IMR-90 (cell line): ENCODE measurements at places on chromosomes 2 and 18. TPM values are rescaled to one million over a fixed set of nuclear protein-coding genes. Genes with fewer than 3 reads are reported as not detected.

Gene GRHL1
- total RNA-seq, result 0.18 and 0.56 TPM in 2 replicates

Gene METTL4
- 5.4 and 6.7 TPM in 2 replicates for total RNA-seq

Gene MARCO
- total RNA-seq, result not detected in 2 replicates

Gene IMPACT
- total RNA-seq, result 11.8 and 26.4 TPM in 2 replicates

Gene GGCX
- total RNA-seq, result 31.9 and 35.0 TPM in 2 replicates

Gene MYO3B
- not detected in 2 replicates for total RNA-seq

Gene OBSL1
- total RNA-seq, result 21.4 and 21.5 TPM in 2 replicates

GRCh38 chr2:205852457-205852856, 170.2 kb downstream of the NRP2 start:
- DNase-seq, result no peak

DNA sequence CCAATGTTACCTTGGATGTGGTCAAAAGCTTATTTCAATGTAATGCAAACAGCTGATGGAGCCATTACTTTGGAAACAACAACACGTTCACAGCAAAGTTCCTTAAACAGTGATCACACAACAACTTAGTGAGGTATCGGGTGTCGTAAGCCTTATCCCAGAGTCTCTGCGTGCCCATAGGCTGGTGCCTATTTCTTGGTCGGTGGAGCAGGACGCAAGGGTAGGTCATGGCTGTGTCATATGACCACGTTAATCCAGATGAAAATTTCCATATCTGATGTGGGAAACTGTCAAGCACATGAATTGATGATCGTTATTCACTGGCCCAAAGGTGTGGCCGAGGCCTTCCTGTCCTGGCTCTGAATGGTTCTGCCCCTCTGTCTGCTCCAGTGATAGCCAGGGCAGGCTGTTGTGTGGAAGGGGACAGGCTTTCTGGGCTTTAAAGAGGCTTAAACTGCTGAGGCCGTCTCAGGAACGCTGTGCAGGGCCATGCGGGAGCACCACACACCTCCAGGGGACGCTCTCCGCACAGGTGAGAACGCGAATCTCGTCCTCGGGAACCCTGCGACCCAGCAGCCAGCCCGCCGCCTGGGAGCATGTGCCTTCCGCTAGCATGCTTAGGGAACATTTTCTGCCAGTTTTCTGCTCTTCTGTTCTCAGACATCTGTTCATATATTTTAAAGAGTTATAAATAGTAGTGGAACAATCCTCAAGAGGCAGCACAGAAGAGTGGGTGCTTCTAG, 90.6 kb downstream of the KCTD1 start:
- DNase-seq, result no peak

DNA sequence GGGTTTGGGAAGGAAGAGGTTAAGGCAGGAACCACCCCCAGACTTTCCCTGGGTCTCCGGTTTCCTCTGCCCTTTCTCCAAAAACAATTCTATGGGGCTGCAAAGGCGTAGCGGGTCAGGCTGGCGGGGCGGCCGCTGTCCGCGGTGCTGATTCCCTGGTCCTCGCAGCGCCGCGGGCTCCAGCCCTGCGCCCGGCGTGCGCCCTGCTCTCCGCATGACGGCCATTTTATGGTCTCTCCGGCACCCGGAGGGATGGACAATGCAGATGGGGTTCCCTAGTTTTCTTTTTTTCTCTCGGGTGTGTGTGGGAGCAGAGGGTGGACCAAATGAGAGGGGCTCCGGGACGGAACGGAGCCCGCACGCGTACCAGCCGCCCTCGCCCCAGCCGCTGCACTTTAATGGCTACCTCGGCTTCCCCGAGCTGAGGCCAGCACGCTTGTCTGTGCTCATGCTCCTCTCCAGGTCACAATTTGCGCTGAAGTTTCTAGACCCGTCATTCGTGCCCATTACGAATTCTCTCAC, 1.6 kb downstream of the ST8SIA3 start:
- peak; percentile 17 for DNase-seq

DNA sequence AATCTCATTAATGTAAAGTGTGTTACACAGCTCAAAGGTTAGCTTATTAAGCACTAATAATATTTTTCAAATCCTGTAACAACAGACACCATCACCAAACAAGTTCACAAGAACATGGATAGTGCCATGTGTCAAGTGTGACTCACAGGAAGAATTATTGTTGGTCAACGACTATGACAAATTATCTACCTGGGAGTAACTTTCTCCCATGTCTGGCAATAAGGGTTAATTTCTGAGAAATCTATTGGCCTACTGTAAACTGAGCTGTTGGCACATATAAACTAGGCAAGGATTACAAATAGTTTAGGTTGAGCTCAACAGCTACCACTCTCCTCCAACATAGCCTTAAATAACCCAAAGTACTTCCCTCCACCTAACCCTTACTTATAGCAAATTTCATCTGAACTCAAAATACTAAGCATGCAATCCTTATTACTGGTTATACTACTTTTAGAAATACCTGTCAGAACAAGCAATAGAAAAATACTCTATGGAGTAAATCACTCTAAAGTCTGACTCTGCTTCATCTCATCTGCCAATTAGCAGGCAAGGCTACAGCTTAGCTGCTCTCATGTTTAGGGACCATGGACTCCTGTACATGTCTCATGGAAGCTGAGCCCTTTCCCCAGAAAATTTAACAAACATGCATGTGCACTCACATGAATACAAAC, 223.0 kb downstream of the NBAS start:
- DNase-seq, result no peak

DNA sequence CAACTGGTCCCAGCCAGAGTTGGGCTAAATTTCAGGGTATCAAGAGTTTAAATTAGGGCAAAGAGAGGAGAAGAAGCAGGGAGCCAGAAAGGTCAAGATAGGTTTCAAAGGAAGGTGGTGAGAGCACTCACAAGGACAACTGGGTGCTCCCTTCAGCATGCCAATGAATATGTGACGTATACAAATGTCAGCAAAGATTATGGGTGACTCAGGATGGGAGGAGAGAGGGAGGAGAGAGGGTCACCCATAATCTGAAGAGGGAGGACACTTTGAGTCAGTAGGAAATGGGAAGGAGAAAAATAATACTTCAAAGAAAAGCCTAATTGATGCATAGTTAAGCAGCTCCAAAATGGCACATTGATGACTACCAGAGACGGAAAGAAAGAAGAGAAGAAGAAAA, 53.1 kb upstream of the ABCA12 start:
- DNase-seq, result no peak

DNA sequence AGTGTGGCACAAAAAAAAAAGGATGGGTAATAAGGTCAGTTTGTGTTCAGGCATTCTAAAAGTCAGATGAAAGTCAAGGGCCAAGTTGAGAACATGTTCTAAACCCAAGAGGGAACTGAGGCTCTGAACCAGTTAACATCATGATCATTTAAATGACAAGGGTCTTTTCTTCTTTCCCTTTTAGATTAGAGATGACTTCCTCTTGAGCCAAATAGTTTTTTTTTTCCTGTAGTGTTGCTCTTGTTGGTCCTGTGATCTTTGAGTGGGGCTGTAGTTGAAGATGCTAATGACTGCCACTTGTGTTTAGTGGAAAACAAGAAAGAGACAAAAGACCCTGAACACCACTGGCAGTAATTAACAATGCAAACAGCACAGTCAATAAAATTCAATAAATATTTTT, 482.7 kb upstream of the SYT4 start:
- DNase-seq, result no peak

- no peak for DNase-seq
These were observed 205.8 kb downstream of the ARL6IP6 start for GRCh38 chr2:152924219-152924618.

- DNase-seq, result peak; percentile 47
These were observed 972 bp downstream of the IL1R1 start for GRCh38 chr2:102143450-102143985.

GRCh38 chr2:97754690-97755346, 41.4 kb downstream of the ZAP70 start:
- DNase-seq, result no peak

GRCh38 chr2:162370931-162371330, 27.0 kb downstream of the GCA start:
- no peak for DNase-seq

GRCh38 chr2:40758401-40759155, 306.7 kb upstream of the SLC8A1 start:
- peak; percentile 1 for DNase-seq

DNA sequence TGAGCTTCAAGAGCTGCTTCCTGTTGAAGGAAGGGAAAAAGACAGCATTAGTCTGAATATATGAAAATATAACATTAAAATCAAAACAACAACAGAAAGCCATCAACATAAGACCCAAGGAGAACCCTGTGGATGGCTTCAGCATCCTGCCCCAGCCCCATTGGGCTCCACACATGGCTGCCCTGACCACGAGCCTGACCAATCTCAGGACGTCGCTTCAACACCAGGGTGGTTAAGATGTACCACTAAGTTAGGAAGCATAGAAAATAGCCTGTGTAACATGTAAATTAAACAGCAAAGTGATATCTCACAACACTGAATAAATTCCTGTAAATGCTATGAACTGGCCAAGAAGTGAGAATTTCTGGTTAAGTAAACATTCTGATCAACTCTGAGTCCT, 77.2 kb upstream of the CD226 start:
- no peak for DNase-seq

- DNase-seq, result peak; percentile 63
These were observed 126.6 kb upstream of the PPP1CB start for GRCh38 chr2:28624793-28625701.

DNA sequence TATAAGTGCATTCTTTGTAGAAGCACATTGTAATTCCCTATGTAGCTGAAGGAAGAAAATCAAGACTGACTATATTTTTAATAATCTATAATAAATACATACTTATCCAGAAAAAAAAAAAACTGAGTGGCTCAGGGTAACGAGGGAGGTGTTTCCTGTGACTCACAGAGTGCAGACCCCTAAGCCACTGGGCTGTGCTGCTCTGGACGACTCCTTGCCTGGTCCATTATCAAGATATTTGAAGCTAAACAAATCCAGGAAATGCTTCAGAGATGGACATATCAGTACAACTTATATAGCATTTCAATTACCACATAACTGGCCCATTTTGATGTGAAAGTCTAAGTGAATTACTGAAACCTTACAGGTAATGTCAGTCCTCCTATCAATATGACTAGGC, 80.6 kb downstream of the PIGN start:
- DNase-seq, result peak; percentile 21

DNA sequence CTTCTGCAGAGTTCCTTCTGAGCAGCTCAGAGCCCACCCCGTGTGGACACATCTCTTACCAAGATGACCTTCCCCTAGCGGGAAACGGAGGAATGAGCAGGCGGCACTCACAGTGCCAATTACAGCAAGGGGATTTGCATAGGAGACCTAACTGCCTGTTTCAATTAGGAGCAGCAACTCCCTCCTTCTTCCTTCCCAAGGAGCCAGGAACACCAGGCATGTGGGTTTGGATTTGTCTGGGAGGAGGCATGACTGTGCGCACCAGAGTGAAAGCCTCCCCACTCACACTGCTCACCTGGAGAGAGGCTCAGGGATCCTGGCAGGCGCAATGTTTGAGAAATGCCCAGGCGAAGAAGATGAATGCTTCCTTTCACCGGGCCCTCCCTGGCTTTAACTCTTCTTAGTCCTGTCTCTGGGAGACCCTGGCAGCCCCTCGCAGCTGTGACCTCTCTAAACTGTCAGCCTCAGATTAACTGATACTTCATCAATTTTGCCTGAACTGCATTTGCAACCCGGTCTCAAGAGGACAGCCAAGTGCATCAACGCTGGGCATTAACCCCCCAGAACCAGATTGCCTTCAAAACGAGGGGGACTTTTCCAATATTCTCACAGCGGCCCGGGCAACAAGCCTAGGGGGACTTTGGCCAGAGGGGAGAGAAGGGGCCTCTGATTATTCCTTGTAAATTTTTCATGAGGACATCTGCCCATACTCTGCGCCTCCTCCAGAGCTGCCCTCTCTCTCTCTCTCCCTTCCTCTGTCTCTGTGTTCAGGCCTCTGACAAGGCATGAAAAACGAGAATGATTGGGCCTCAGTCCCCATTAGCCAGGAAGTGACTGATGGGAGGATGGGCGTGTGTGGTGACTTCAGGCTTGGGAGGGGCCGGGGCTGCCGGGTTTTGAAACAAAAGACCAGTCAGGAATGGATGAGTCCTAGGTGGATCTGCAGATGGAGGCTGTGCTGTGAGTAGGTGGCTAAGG, 93.8 kb downstream of the CMPK2 start:
- peak; percentile 7 for DNase-seq

- DNase-seq, result no peak
These were observed 891.6 kb upstream of the ZEB2 start for GRCh38 chr2:145411493-145411892.

DNA sequence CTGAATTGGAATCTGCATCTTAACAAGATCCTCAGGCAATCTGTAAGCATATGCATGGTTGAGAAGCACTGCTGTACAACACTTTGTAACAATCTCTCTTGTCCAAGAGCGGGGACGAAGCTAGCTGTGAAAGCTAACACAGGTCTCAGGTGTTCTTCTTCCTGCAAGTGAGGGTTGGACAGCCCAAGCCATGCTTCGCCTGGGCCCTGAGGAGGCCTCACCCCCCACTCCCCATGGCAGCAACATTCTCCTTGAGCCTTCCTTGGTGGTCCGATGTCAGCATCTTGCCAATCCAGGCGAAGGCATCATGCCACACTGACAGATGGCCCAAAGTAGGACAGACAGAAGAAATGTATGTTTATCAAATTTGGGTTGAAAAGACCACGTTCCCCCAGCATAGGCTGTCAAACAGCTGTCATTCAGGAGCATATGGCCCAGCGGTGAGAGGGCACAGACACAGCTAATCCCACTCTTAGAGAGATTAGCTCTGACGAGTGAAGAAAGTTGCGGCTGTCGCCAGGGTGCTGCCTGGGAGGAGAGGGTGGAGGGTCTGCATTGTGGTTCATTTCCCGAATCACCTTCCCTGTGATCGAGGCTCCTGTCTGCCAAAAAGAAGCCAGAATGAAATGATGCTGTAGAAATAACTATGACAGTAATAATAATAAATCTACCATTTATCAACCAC, 344.7 kb downstream of the MYCN start:
- DNase-seq, result no peak

DNA sequence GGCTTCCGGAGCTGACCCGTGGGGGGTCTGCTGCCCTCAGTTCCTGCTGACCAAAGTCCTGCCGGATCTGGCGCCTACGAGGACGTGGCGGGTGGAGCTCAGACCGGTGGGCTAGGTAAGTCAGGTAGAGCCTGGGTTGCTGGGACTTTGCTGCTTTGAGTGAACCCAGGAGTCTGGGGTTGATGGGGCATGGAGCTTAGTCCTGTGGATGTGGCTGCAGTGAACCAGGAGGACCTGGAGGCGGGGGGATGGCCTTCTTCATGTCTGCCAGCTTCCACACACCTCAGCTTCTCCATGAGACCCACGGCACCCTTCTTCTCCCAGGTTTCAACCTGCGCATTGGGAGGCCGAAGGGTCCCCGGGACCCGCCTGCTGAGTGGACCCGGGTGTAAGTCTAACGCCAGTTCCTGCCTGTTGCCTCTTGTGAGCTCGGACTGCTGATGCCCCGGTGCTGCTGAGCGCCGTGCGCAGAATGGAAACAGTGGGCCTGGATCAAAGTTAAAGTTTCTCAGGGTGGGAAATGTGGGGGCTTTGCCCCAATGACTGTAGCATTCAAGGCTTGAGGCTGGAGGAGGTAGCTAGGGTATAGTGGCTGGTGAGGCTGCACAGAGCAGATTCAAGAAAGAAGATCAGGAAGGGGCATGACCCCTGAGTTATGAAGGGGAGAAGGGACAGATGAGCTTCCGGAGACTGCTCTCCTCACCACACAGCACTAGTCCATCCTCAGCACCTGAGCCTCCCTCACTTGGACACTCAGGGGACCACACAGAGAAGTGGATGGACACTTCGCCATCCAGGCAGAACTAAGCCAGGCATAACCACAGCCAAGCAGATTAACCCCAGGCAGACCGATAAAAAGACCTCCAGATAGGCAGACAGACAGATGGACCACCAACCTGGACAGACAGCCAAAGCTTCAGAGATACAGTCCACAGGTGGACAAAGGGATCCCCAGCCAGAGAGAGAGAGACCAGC, 17.3 kb downstream of the PTPN18 start:
- no peak for DNase-seq

GRCh38 chr2:200615247-200615646, 29.4 kb downstream of the AOX1 start:
- peak; percentile 78 for DNase-seq
